ENCODE measurements at places on chromosomes 2 and 18.

GRCh38 chr2:182447863-182448262 lies 21.0 kb upstream of the PDE1A start:
- no peak for DNase-seq

DNA sequence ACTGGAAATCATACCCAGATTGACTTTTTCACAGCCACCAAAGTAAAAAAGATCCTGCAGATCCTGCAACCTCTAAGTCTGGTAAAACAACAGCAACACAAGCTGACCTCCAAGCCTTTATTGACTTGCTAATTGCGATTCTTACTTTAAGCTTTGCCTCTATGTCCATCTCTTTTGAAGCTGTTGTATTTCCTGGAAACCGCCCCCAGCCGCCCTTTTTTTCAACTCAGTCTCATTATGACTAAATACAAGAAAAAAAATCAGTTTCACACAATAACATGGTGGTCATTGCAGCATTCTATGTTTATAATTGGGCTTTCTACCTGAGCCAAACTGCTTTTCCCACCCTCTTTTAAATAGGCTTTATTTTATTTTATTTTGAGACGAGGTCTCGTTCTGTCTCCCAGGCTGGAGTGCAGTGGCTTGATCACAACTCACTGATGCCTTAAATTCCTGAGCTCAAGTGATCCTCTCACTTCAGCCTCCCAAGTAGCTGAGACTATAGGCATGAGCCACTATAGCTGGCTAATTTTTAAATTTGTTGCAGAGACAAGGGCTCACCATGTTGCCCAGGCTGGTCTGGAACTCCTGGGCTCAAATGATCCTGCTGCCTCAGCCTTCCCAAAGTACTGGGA lies 76.2 kb downstream of the MOGAT1 start:
- DNase-seq, result no peak

DNA sequence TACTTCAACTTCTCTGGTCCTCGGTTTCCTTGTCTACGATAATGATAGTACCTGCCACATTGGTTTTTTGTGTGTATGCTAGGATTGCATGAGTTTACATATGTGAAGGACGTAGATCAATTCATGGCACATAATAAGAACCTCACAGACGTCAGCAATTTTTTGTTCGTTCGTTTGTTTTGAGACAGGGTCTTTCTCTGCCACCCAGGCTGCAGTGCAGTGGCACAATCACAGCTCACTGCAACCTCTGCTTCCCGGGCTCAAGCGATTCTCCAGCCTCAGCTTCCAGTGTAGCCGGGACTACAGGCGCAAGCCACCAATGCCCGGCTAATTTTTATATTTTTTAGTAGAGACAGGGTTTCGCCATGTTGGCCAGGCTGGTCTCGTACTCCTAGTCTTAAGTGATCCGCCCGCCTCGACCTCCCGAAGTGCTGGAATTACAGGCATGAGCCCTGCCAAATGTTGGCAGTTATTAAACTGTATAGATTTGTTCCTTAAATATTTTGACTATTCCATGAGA lies 756 bp upstream of the SLC35F5 start:
- no peak for DNase-seq

DNA sequence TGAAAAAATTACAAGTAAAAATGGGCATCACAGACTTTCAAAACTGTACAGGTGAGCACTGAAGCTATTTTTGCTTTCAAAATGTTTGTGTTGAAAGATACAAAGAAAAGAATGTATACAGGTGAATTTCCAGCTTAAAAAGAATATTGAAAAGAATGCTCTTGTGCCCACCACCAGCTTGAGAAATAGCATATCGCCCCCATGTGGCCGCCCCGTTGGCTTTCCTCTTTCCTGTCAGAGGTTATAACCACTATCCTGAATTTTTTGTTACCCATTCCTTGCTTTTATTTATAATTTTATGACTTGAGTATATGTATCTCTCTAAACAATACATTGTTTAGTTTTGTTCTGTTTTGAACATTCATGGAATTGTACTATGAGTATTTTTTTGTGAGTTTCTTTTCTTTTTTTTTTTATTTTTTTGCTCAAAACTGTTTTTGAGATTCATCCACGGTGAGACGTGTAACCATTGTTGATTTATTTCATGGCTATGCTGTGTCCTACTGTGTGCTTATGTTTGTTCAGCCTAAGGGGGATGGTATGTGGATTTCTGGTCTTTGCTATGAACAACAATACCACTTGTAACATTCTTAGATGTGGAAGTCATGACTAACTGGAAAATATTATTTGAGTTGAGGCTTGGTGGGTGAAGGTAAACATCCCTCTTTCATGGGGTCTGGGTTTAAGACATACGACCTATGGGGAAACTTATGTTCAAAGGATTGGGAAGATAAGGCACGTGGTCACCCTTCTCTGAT lies 11.6 kb downstream of the TRPM8 start:
- no peak for DNase-seq

GRCh38 chr18:53799134-53799533 lies 425.3 kb downstream of the MBD2 start:
- no peak for DNase-seq

GRCh38 chr2:45224321-45224992 lies 215.2 kb upstream of the SIX2 start:
- DNase-seq, result no peak

- DNase-seq, result no peak
Measured at GRCh38 chr2:29310650-29311348, 195.6 kb downstream of the CLIP4 start.

DNA sequence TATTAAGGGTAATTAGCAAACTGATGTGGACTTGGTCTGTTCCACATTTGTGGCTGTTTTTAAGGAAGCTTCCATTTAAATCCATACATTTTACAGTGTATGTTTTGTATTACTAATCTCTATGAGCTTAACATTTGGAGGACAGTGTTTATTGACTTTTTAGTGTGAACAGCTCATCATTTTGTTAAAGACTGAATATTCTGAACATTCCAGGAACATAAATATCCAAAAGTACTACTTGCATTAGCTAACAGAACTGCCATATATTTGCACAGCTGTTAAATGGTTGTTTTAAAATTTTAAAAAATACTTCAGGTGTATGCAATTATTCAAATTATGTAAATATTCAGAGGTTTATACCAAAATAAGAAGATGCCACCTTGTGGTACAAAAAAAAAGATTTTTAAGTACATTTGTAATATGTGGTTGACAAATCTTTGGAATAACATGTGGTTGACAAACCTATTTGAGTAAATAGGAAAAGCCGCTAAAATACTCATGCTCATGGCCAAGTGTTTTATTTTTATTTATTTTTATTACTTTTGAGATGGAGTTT lies 439.7 kb upstream of the FANCL start:
- DNase-seq, result no peak

GRCh38 chr2:59888015-59888414 lies 665.4 kb downstream of the BCL11A start:
- DNase-seq, result peak; percentile 6

DNA sequence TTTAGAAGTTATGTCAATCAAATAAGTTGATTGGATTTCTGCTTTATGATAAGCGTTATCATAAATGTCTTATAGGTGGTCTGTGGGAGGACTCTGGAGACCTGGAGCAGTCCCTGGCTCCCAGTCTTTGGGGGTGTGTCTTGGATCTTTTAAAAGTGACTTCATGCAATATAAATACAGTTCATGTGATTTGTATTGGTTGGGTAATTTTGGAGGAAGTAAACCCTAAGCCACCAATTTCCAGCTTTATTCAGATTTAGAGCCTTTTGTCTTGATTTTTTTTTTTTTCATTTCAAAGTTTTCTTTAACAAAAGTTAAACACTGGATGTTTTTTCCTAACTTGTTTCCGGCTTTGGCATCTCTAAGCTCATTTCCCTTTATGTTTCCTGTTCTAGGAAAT lies 68.8 kb downstream of the MAP4K4 start:
- no peak for DNase-seq

DNA sequence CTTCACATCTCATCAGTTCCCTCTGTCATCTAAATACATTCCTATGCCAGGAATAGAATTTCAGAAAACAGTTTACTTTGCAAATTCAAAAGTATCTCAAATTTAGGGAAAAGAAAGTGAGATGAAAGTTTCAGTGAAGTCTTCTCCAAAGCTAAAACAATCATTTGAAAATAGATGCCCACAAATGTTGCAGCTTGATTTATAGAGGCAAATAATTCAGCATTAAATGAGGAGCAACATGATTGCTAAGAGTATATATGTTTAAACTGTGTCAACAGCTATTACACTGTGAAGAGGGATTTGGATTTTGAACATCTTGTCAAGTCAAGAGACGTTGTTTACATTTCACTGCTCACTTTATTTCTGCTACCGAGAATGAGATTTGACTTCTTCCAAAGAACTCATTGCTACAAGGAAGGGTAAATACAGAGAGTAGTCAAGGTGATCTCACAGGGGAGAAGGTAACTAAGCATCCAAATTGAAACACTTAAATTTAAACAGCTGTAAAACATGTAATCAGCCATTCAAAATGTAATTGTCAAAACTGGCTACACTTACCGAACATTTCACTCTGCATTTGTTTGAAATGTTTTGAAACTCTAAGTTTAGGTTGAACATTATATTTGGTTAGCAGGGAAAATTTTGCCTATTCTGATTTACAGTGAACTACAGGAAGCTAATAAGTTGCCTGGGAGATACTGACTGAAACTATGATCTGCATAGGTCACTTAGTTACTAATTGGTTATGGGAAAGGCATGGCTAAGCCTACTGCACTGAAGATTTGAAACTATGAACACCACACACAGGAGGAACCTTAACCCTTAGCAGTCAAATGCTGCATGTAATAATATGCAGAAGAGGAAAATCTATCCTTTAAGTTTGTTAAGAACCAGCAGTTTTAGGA lies 33.2 kb upstream of the GALNT3 start:
- no peak for DNase-seq

DNA sequence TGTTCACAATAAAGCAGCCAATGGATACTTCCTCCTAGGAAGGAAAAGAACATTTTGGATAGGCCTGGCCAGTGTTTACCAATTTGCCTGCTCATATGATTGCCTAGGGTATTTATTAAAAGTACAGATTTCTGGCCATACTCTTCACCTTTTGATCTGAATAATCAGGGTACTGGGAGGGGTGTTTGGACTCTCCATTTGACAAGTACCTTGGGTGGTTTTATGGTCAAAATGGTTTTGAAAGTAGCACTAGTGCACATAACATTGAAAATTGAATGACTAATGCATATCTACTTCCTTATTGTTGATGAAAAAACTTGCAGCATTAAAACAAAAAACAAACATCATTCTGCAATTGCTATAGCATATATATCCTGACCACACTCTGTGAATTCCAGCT lies 333.3 kb upstream of the CDH2 start:
- no peak for DNase-seq

DNA sequence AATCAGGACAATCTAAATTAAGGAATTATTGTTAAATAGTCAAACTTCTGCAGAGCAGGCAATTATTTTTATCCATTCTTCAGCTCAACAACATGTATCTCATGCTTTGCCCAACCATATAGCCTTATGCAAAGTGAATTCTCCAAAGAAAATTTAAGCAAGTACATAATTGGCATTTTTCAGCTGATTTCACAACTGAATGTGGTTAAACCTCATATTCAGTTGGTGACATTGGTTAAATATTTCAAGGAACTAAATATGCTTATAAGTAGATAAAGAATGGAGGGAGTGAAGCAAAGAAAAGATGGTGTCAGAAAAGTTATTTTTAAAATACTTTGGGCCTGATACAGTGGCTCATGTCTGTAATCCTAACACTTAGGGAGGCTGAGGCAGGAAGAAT lies 816.2 kb downstream of the NRXN1 start:
- DNase-seq, result no peak

DNA sequence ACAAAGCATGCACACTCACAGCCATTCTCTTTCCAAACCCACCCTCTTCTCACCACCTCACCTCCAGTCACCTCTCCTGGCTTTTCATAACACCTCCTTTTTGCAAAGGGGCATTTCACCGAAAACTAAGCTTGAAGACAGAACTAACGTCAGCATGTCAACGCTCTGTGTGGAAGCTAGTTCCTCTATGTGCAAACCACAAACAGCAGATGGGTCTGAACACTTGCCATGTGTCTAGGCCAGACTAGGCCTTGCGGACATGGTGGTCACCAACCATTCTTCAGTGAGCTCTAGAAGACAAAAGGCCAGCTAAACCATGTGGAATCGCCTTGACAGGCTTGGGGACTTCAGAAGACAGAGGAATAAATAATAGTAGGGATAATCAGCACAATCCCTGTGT lies 148.5 kb downstream of the TXNL1 start:
- no peak for DNase-seq

GRCh38 chr2:213022987-213023386 lies 128.4 kb downstream of the IKZF2 start:
- no peak for DNase-seq

DNA sequence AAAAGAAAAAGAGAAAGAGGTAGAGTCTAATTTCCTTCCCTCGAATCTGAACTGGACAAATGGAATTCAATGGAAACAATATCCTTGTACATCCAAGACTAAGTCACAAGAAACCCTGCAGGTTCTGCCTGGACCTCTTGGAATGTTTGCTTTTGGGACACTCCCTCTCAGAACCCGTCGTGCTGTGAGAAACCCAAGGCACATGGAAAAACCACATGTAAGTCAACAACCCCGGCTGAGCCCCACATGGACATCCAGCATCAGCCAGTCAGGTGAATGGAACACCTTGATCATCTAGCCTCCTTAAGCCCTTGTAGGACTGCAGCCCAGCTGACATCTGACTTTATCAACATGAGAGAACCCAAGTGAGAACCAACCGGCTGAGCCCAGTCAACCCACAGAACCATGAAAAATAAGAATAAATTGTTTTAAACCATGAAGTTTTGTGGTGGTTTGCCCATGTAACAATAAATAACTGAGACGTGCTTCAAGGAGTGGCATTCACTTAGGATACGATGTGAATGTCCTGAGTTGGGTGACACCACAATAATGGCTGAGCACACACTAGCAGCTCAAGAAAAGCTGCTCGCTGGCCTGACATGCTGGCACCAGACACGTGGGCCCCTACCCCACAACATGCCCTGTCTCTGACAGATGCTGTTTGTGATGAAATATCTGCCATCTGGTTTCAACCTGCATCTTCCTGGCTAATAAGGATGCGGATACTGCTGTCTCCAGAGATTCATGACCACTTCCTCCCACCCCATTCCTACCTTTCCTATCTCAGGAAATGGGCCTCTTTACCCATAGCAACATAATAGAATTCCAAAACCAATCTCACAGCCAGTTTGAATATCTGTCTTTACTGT lies 28.8 kb downstream of the PKDCC start:
- DNase-seq, result no peak

- no peak for DNase-seq
Measured at GRCh38 chr2:71797035-71797810, 343.9 kb downstream of the DYSF start.
